NCI-H446 (cell line): ENCODE measurements at places on chromosomes 16 and 17.
A peak's percentile ranks its signal among the peaks of the same experiment; 100 is the strongest.

DNA sequence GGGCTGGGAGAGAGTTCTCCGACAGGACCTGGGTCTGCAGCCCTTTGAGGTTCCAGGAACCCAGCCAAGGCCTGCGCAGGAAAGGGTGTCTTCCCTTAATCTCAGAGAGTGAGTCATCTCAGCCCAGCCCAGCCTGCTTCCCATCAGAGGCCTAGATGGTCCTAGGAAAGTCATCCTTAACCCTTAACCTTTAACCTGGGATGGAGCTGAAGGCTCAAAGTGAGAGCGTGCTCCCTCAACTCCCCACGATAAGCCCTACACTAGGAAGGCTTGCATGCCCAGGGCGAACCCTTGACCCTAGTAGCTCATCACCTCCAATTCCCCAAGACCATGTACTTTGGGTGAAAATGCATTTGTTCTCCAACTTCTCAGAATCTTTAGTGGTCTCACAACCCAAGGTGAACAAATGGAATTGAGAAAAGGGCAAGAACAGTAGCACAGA lies 4.8 kb upstream of the ATXN7L3 start:
- DNase-seq, result no peak

- DNase-seq, result peak; percentile 58
These were observed 64.5 kb downstream of the RAI1 start for GRCh38 chr17:17745476-17746455.

- DNase-seq, result no peak
These were observed 102.3 kb downstream of the FOXL1 start for GRCh38 chr16:86680661-86681030.

- DNase-seq, result no peak
These were observed 73.2 kb downstream of the NT5M start for GRCh38 chr17:17376362-17376761.

DNA sequence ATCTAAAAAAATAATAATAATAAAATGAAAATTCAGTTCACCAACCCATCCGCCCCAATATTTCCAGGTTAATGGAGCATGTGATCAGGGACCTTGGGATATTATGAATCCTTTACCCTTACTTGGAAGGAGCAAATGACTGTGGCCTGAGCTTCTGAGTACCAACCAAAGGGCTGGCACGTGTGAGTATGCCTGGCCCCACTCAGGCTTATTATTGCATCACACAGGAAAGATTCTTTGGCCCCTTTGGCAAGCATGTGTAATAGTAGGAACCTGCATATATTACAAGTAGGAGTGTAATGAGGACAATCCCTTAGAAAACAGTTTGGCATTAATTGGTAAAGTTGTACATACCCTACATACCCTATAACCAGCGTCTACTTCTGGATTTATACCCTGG lies 7.2 kb upstream of the C17orf78 start:
- no peak for DNase-seq

GRCh38 chr16:66365651-66366050 lies 840 bp upstream of the CDH5 start:
- peak; percentile 60 for DNase-seq

DNA sequence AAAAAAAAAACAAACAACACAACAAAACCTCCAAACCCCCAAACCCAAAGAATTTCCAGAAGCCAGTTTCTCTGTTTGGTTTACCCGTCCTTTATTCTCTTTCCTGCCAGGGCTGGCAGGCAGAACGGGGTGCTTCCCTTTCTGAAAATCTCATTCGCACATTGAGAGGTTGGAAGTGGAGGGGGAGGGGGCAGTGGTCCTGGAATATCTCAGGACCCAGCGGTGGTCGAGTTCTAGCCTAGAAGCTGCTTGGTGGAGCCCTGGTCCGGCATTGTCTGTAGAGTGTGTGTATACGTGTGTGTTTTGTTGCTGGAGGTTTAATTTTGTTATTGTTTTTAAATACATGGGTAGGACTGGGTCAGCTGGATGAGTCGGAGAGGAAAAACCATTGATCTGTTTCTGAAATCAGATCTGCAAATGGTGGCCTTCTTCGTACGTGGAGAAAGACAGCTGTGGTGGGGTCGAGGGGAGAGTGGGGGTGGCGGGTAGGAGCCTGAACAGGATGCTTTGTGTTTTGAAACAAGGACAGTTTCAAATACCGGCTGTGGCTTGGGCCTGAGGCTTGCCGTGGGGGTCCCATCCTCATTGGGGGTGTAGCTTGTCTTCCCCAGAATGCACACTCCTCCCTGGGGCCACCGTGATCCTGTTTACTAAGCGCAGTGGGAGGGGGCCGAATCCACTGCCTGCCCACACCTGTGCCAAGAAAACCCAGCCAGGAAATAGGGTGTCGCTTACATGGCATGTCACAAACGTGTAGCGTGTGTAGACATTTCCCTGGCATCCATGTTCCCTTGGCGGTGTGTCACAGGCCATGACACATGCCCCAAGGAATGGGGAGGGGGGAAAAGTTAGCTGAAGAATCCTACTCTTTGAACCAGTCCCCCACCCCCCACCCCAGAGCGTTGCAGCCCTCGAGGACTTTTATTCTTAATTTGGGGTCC lies 1.6 kb downstream of the CMIP start:
- no peak for DNase-seq

DNA sequence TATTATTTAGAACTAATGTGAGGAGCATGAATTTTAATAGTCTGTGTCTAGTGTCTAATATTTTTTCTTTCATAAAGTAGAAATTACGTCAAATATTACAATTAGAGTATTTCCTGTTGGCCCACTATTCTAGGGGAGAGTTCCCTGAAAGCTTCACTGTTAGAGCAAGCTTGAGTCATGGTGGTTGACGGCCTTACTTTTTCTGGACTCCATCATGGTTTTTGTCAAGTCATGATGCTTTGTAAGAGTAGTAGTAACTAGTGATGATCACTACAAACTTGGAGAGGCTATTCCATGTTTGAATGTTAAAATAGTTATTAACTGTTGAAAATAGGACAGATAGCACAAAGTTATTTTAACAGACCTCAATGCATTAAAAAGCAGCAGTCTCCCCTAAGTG lies 1.7 kb downstream of the PSMD11 start:
- DNase-seq, result no peak

GRCh38 chr16:2881783-2882649 lies 999 bp upstream of the FLYWCH2 start:
- DNase-seq, result no peak

- DNase-seq, result peak; percentile 81
These were observed 1.0 kb downstream of the EEF2K start for GRCh38 chr16:22206842-22207714.

GRCh38 chr16:2235695-2236336 lies 428 bp upstream of the DNASE1L2 start:
- DNase-seq, result no peak

DNA sequence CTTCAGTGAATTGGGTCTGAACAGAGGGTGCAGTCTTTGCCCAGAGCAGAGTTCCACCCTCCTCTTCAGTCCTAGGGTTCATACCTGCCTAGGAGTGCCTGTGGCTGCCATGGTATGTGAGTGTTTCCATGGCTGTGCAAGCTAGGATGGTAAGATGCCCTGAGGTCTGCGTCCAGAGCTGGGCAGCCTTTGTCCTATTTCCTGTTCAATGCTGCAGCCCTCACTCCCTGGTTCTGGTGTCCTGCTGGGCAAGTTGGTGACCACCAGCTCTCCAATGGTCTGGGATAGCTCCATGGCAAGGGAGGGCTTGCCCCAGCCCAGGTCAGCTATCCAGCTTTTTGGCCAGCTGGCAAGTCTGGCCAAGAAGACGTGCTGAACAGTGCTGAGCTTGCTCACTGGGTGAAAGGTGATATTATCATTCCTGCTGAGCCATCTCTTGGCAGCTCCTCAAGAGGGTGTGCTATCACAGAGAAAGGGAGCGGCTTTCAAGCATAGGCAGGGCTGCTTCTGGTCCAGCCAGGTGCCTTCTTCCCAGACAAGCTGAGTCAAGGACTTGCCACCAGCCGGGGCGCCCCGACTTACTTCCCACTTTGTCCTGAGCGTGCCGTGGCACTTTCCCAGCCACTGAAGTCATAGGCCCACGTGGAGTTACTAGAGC lies 13.0 kb upstream of the NFATC3 start:
- DNase-seq, result no peak

- no peak for DNase-seq
These were observed 78.3 kb upstream of the FOXF1 start for GRCh38 chr16:86432048-86432447.

GRCh38 chr17:28394337-28395116 lies 11.5 kb downstream of the SLC46A1 start:
- DNase-seq, result no peak

- DNase-seq, result no peak
These were observed 890 bp upstream of the CD300A start for GRCh38 chr17:74465378-74466110.

- DNase-seq, result no peak
These were observed 170.2 kb downstream of the RAB11FIP4 start for GRCh38 chr17:31561469-31562375.

- DNase-seq, result peak; percentile 13
These were observed 222.1 kb downstream of the SOX9 start for GRCh38 chr17:72342627-72343527.

GRCh38 chr17:28112606-28113005 lies 70.1 kb downstream of the NLK start:
- no peak for DNase-seq

- no peak for DNase-seq
These were observed 120.3 kb downstream of the KATNIP start for GRCh38 chr16:27670071-27670810.

DNA sequence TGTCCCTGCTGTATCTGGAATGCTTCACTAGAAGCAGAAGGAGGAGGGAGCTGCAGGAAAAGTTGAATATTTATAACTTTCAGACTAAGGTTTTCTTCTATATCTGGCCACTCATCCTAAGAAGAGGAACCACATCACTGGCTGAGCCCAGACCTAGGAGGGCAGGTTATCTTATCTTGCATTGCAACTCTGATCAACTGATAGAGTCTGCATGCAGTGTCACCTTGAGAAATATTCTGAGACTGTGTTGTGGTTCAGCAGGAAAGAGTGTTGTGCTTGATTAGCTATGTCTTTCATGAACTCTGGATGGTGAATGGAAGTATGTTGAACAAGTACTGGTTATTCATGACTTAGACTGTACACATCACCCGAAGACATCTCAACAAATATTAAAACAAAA lies 460.0 kb downstream of the TOX3 start:
- no peak for DNase-seq

DNA sequence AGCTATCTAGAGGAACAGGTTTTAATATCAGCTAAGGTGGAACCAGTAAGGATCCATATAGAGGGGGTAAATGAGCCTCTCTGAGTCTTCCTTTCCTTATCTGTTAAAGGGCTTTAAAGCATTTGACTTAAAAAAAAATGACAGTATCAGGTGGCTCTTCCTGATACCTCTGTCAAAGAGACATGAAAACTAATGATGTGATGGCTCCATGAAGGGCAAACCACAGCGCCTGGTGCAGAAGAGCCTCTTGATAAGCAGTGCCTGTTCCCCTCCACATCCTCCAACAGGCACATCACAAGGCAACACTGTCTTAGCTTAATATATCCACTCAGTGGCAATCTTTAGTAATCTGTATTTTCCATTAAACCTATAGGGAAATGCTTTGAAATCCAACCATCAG lies 68.9 kb downstream of the USP31 start:
- DNase-seq, result no peak

DNA sequence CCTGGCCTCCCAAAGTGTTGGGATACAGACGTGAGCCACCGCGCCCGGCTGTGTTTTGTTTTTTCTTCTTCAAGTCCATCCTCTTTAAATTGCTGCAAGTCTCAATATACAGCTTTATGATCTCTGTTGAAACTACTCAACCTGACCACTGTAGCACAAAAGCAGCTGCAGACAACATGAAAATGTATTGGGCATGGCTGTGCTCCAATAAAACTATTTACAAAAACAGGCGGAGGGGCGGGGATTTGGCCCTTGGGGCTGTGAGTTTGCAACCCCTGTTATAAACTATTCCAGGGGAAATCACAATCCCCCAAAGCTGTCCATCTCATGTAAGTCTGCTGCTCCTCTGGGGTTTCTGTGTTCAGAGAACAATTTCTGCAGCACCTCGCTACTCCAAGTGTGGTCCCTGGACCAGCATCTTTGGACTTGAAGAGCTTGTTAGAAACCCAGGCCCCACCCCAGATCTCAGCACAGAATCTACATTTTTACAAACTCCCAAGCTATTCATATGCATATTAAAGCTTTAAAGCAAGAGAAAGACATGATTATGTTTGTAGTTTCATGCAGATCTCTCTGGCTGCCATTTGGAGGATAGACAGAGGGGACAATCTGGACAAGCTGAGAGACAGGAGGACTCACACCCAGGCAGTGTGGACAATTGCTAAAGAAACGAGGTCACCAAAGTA lies 33.6 kb downstream of the TEKT5 start:
- no peak for DNase-seq

GRCh38 chr16:88926374-88926990 lies 50.5 kb downstream of the CBFA2T3 start:
- DNase-seq, result no peak

DNA sequence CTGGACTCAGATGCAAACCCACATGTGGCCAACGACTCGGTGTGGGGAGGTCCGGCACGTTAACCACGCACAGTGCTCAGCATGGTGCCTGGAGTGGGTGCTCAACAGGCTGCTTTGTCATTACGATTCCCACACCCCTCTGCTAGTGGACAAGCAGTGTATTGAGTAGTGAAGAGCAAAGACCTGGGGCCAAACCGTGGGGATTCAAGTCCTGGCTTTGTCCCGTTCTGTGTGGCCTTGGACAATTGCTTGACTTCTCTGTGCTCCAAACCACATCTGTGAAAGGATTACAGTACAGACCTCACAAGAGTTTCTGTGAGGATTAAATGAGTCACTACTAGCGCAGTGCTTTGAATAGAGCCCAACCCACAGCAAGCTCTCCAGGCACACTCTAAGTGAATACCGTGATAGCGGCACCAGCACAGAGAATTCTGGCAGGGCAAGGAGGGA lies 33.8 kb downstream of the TRPV2 start:
- no peak for DNase-seq

- no peak for DNase-seq
These were observed 27.0 kb upstream of the NXPH3 start for GRCh38 chr17:49548506-49549310.

DNA sequence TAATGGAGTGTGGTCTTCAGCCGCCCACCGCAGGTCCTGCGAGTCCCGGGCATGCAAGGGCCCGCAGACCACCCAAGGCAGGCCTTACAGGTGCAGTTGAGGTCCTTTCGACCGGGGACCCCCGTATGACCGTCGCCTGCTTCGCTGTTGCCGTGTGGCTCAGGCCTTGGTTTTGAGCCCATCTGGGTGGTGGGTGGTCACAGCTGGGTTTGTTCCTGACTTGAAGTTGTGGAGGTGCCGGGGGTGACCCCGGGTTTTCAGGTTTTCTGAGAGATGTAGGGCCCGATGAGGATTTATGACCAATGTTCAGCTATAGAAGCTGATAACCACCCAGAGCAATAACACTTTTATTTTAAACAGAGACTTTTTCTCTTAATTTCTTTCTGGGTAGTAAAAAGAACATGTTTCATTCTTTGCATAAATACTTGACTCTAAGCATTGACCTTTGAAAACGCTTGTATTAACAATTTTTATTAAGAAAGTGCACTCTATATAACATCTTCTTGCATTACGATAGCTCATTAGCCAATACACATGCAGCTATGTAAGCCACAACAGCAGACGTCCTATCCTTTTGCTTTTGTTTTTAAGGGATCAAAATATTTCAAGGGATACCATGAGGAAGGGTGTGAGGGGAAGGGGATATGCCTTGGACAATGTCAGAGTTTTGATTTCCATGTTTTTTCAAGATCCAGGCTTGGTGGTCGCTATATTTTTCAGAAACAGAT lies 1.9 kb downstream of the FOXL1 start:
- DNase-seq, result no peak

- DNase-seq, result no peak
These were observed 128.3 kb upstream of the NUDT7 start for GRCh38 chr16:77594057-77594456.

GRCh38 chr17:46191322-46192188 lies 1.7 kb downstream of the KANSL1 start:
- peak; percentile 42 for DNase-seq
